ENCODE measurements at places on chromosomes 16 and 17.

GRCh38 chr17:9120471-9120870 is 99.2 kb downstream of the NTN1 start:
- no peak for DNase-seq

DNA sequence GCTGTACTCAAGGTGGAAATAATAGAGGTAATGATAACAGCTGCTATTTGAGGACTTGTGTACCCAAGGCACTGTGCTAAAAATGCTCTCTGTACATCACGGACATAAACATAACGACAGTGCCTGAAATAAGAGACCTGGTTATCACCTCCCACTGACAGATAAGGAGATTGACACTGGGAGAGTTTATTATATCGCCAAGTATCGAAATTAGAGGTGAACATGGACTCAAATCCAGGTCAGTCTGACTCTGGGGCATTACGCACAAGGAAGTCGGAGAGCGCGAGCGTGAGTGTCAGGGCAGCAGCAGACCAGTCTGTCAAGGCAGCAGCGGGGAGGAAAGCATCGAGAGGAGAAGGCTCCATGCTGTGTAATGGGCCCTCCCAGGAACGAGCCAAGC is 57.1 kb downstream of the GOSR1 start:
- DNase-seq = no peak

GRCh38 chr16:10485159-10485558 is 95.2 kb downstream of the EMP2 start:
- no peak for DNase-seq

GRCh38 chr16:24980077-24980793 is 34.9 kb downstream of the ARHGAP17 start:
- DNase-seq = peak; percentile 46

- DNase-seq = peak; percentile 75
Observed at GRCh38 chr16:84266451-84266850, 26.6 kb upstream of the KCNG4 start.

DNA sequence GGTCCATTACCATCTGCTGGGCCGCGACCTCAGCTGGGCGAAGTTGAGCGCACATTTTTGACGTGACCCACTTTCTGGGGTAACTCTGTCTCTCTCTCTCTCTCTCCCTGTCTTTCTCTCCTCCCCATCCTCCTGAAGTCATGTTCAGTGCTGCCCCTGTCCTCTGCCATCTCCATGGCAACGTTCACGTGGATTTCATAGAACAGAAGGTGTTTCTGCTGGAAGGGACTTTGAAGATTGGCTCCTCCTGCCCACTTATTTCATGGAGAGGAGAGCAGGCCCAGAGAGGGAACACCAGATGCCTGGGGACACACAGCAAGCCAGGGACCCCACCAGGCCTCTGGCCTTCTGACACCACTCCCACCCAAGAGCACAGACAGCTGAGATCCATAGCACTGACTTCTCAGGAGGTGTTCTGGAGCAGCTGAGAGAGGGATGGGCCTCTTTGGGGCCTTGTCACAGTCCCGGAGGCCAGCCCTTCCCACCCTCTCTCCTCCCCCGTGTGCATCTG is 4.2 kb upstream of the CCNF start:
- no peak for DNase-seq

DNA sequence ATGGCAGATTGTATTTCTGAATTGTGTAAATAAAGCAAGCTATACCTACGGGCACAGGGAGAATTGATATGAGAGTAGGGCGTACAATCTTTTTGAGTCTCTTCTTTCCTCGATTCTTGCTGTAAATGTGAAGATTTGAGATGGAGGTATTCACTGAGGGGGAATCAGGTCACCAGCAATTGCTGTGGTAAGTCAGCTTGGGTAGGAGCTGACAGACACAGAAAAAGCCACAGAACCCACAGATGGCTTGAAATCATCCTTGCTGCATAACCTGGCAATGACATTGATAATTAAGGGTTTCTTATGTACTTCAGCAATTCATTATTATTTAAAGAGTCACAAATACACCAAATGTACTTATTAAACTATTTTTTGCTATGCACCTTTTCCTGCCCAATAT is 164.2 kb downstream of the CNTNAP4 start:
- no peak for DNase-seq

DNA sequence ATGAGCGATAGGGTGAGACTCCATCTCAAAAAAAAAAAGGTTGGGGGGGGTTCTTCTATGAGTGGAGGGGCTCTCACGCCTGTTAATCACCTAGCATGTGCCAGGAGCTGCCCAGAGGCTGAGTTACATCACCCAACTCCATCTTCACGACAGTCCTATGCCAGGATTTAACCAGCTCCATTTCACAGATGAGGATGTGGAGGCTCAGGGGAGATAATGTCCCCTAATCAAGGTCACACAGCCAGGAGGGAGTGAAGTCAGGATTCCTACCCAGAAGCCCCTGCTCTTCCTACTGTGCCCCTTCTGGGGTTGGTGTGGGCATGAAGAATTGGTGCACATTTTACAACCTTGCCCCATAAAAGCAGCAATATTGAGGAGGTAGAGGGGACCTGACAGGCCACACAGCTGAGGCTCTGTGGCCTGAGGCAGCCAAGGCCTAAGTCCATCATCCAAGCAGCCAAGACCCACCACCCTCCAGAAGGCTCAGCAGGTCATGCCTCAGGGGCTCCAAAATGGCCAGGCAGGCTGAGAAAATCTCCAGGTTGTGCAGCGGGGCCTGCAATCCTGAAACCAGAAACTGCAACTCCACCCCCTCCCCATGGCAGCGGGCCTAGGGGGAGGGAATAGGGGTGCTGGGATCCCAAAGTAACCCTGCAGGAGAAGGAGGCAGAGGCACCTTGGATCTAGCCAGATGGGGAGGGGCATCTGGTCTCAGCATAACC is 6.9 kb downstream of the PPY start:
- no peak for DNase-seq

GRCh38 chr17:494601-495265 is 142.1 kb upstream of the RPH3AL start:
- DNase-seq = no peak

- no peak for DNase-seq
Observed at GRCh38 chr17:64282753-64283080, 19.7 kb upstream of the TEX2 start.

- DNase-seq = no peak
Observed at GRCh38 chr16:86495756-86496261, 14.5 kb upstream of the FOXF1 start.

GRCh38 chr17:38554430-38555350 is 51.1 kb downstream of the SRCIN1 start:
- DNase-seq = no peak

DNA sequence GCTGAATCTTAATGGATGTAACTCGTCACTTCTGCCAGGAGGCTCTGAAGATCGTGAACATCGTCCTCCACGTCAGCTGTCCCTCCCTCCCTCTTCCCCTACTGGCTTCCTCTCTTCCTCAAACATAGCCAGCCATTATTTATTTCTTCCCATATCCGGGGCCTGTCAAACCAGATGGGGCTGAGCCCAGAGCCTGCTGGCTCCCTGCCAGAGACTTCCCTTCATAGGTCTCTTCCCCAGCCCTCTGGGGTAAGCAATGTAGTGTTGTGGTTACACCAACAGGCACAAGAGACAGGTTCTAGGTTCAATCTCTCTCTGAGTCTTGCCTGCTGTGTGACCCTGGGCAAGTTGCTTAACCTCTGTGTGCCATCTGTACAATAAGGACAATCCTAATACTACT is 40.1 kb upstream of the ZFP90 start:
- DNase-seq = no peak
